ENCODE measurements at places on chromosomes 1 and 21.

GRCh38 chr1:48875552-48876329, 99.0 kb upstream of the BEND5 start:
- no peak for DNase-seq

- DNase-seq: no peak
These were observed 28.4 kb downstream of the TMCO4 start for GRCh38 chr1:19771350-19771749.

DNA sequence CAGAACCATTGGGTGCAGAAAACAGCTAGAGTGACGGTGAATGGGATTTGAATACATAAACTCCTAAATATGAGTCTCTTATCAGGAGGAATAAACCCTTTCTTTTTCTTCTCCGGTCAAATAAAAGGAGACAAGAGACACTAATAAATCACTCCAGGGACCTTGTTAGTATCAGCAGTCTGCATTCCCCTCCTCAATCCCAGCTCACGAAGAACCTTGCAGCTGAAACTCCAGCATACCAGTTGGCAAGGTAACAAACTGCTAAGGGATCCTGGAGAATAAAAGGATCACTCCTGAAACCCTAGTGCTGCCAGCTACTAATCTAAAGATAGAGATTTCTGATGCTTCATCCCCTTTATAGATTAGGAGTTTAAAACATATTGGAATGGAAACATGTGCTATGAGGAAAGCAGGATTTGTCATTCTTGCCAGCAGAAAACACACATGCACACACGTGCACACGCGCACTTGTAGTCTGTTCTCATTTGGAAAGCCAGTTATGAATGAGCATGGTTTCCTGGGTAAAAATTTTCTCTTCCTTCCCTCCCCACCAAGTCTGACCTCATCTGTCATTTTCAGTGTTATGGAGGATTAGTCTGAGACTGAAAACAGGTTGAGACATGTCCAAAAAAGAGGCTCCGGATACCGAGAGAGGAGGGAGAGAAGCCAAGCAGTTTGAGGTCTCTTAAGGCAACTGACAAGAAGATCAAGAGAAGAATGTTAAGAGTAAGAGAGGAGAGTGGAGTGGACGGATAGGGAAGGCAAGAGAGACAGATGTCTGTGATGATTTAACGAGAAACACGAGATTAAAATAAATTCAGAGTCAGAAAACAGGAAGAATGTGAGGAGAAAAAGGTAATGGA, 10.9 kb downstream of the IER5 start:
- DNase-seq: no peak

DNA sequence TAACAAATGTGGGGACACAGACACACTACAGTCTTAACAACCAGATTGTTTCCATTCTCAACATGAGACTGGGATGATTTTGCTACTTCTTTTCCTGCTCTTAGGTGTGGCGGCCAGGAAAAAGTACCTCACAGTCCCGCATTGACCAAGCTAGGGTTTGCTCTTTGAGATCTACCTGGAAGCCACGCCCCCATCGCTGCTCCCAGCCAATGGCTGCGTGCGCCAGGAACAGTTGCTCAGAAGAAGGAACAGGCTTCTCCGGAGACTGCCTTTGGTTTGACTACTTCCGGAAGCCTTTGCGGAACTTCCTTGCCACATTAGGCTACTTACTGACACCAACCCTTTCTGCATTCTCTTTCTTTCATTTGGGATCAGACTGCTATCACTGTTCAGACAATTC, 44.2 kb upstream of the PLD5 start:
- no peak for DNase-seq

GRCh38 chr1:64472040-64472376, 2.1 kb downstream of the CACHD1 start:
- no peak for DNase-seq

DNA sequence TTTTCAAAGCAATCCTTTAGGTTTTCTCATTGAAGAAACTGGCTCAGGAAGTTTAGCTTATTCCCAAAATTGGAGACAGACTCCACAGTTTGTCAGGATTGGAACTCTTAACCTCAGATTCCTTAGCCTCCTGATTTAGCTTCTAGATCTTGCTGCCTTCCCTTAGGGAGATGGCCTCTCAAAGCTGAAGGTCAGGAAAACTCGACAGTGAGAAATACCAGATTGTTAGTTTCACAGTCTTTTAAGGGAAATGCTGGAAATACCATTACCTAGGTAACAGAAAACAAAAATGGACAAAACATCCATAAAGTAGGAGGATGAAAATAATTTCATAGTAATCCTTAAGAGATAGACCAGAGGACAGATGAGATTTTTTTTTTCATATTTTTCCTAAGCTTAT, 7.8 kb downstream of the RASAL2 start:
- DNase-seq: no peak

DNA sequence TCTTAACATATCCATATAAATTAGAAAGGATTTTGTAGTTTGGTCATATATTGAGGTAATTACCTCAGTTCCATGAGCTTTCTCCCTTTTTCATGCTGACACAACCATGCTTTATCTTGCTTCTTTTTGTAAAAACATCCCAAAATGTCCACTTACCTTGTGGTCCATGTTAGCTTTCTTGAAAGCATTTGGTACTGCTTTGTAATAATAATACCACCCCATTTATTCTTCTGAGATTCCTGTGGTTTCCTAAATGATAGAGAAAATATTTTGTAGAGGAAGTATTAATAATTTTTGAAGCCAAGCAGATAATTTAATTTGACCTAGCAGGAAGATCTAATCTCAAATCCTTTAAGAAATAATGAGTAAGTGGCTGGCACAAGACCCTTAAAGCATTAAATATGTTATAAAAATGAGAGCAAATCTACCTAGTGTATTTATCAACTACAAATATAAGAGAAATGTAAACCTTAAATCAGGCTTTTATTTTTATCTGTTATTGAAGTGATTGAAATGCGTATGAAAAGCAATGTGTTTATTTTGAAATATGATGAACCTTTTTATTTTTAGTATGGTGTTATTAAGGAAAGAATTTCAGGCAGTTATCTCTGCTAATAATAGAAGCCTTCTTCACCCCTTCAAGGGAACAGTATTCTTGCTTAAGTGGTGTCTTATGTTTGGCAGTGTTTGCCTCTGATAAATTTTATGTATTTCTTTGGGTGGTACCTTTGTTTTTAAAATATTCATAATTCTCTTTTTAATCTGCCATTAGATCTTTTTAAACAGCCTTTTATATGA, 9.2 kb downstream of the PRKAA2 start:
- no peak for DNase-seq

DNA sequence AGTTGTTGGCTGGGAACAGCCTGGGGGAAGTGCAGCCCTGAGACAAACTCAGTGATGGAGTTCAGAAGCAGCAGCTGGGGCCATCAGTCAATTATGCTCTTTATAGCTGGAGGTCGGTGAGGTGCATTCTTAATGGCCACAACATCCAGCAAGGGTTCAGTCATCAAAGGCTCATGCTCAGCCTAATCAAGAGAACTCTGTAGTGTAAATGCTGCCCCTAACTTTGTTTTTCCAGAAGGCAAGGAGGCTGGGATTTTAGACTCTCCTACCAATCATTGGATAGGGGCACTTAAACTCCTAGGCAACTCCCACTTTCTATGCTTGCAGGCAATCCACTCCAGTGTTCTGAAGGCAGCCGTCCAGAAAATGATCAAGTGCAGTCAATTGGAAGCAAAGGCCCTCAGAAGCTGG, 15.0 kb upstream of the RGS4 start:
- DNase-seq: no peak

GRCh38 chr1:156914440-156914856, 6.0 kb upstream of the LRRC71 start:
- no peak for DNase-seq

DNA sequence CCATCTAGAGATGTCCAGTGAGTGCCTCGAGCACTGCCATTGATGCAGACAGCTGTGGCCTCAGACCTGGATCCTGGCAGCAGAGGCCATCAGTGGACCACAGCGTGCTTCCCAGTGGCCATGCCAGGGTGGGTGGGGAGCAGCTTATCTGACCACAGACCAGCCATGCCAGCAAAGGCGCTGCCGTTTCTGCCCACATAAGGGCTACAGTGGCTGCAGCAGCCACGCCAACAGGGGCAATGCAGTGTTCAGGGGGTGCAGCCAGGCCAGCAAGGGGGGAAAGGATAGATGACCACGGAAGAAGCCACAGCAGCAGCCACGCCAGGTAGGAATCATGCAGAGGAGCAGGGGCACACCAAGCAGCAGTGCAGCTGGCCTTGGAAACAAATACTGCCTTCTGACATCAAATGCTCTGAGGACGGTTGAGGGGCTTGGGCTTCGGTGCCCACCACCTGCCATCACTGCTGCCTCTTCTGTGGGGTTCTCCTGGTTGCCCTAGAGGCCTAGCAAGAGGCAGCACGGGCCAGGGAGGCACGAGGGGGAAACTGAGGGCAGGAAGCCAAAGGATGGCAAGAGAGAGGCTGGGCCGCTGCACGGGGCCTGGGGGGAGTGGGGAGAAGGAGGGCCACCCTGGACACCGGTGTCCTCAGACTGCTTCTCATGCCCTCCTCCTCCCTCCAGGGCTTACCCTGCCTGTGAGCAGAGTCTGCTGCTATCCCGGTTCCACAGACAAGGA, 94.7 kb upstream of the RUNX3 start:
- DNase-seq: no peak
